Esophagus squamous epithelium (tissue), 5 donors: ENCODE measurements at places on chromosomes 6 and 20.
A peak's percentile ranks its signal among the peaks of the same experiment; 100 is the strongest.

GRCh38 chr6:79005024-79005423 lies 73.0 kb downstream of the PHIP start:
- no peak for DNase-seq

- DNase-seq: no peak
These were observed 674 bp downstream of the NRSN1 start for GRCh38 chr6:24126586-24127192.

- no peak for DNase-seq
These were observed 70.9 kb downstream of the ARID1B start for GRCh38 chr6:156848123-156848522.

- DNase-seq: no peak
These were observed 92.4 kb upstream of the NFATC2 start for GRCh38 chr20:51634877-51635276.

DNA sequence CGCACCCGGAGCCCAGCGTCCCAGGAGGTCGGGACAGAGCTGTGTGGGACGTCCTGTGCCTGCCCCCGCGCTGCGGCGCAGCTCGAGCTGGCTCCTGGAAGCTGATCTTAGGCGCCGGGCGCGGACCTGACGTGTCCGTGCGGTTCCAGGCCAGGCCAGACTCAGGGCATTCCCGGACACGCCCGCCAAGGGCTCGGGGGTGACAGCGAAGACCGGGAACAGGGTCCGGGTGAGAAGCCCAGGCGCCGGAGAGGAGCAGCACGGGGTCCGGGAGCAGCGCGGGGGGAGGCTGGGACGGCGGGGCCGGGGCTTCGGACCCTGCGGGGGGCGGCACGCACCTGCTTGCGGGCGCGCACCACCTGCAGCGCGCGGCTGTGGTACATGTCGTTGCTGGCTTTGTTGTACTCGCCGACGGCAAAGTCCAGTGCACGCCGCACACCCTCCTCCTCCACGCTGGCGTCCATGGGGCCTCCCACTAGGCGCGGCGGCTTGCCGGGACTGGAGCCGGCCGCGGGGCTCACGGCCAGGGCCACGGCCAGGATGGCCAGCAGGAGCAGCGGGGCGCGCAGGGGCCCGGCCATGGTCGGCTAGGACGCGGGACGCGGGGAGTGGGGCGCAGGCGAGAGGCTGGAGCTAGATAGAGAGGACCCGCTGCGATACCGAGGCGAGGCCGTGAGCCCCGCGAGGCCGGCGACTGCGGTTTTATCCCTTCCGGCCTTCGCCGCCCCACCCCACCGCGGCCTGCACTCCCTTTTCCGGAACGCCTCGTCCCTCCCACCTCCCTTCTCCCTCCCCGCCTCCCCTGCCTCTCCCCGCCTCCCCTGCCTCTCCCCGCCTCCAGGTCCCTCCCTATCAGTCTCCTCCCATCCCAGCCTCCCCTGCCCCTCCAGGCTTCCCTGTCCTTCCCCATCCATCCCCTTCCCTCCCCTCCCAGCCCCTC lies at the start of gene CST3:
Gene CST3 (minus strand): TSS at position 674 of the 940 bp plus-strand sequence. CDS start 93 bp downstream, at position 581.
- no peak for DNase-seq

- DNase-seq: peak; percentile 69
These were observed 2.4 kb downstream of the JAG1 start for GRCh38 chr20:10671221-10671918.

DNA sequence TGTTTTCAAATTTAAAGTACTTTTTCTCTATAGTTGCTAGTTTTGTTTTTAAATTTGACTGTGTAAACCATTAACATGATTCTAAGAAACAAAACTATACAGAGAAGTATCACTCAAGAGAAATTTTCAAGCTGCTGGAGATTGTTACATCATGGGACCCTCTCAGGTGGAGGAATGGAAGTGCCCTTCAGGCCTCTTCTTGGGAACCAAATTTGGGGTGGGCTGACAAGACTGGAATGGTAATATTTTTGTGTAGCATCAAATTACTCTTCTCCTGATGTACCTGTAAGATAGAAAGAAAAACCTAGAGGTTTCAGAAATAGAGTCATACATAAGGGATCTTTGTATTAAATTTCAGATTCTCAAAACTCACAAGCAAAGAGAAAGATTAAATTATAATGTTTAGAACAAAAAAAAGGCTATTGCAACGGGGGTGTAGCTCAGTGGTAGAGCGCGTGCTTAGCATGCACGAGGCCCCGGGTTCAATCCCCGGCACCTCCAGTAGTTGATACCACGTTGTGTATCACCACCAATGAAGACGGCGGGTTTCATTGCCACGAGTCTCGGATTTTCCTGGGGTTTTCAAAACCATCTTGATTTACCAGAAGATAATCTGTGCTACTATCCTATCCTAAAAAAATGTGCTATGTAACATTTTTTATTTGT lies 193.7 kb downstream of the GPX5 start:
- no peak for DNase-seq

- DNase-seq: no peak
These were observed 357.2 kb upstream of the SULF2 start for GRCh38 chr20:48142516-48142773.

- DNase-seq: no peak
These were observed 312.0 kb downstream of the ALDH8A1 start for GRCh38 chr6:134637847-134638437.

- DNase-seq: no peak
These were observed 18.3 kb upstream of the CITED2 start for GRCh38 chr6:139392794-139393193.

GRCh38 chr20:13883425-13883824 lies 98.6 kb downstream of the NDUFAF5 start:
- no peak for DNase-seq

GRCh38 chr6:124026694-124027093 lies 223.0 kb downstream of the NKAIN2 start:
- no peak for DNase-seq

GRCh38 chr6:142914937-142915697 lies 29.9 kb downstream of the HIVEP2 start:
- DNase-seq: no peak

DNA sequence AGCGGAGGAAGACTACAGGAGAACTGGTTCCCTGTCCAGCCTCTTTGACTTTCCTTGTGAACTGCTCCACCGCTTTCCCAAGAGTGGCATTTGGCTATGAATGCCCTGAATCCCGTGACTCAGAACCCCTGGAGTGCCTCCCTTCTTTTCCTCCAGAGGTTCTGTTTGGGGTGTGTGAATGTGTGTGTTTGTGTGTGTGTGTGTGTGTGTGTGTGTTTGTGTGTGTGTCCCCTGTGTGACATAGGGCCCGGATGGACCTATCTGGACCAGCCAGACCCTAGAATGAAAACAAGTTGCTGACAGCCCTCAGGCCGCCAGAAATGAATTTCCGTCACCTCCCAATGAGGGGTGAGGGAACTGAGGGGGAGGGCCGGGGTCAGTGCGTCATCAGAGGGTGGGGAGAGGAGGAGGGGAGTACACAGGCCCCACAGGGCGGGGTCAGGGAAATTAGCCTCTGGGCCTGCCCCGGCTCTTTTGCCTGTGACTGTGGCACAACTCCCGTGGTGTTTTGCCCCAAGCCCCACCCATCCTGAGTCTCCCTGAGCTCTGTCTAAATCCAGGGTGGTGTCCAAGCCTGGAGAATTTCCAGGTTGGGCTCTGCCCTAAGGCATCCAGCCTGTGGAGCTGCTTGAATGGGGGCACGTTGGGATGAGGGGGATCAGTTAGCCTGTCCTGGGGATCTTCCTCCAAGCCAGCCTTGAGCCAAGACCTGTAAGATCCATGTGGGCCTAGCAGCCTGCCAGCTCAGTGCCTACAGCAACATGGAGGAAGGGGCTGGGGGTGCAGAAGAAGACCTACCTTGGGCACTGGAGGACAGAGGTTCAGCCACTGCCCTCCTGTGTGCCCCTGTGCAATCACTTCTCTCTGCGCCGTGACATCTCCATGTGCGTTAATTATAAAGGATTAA lies 15.2 kb upstream of the MRPS18A start:
- no peak for DNase-seq

DNA sequence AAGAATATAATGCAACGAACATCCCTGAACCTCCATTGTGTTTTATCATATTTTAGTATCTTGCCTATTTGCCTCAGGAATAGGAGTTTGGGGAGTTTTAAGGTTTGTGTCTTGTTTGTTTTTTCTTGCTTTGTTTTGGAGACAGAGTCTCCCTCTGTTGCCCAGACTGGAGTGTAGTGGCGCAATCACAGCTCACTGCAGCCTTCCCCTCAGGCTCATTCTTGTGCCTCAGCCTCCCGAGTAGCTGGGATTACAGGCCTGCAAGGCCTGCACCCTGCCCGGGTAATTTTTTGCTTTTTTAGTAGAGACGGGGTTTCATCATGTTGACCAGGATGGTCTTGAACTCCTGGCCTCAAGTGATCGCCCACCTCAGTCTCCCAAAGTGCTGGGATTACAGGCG lies 63.3 kb upstream of the CARMIL1 start:
- DNase-seq: no peak
